Aorta (tissue), 5 donors: ENCODE measurements at places on chromosomes 12 and 14. TPM values are rescaled to one million over a fixed set of nuclear protein-coding genes. Genes with fewer than 3 reads are reported as not detected.

GRCh38 chr12:68911197-68911718 is 21.7 kb downstream of the CPM start:
- H3K4me3 ChIP-seq = no peak overlapping the region
- no peak for DNase-seq
- H3K4me1 ChIP-seq = peaks cover 5% of the 10 kb centered on the region
- no peaks in the 10 kb centered on the region for H3K36me3 ChIP-seq
- H3K27me3 ChIP-seq = no peaks in the 10 kb centered on the region

DNA sequence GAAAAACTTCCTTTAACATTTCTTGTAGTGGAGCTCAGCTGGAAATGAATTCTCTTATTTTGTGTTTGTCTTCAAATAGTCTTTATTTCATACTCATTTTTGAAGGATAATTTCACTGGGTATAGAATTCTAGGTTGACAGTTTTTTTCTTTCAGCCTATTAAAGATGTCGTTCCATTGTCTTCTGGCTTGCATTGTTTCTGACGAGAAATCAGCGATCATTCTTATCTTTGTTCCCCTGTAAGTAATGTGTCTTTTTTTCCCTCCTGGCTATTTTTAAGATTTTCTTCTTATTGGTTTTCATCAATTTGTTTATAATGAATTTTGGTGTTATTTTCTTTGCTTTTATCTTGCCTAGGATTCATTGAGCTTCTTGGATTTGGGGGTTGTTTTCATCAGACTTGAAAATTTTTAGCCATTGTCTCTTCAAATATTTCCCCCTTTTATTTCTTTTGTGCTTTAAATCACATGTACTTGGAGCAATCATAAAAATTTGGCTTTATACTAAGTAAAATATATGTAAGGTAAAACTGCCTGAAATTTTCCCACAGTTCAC is 89.4 kb downstream of the UNC79 start:
- no peaks in the 10 kb centered on the region for H3K27me3 ChIP-seq
- no peak overlapping the region for H3K27ac ChIP-seq
- no peak overlapping the region for H3K4me3 ChIP-seq

GRCh38 chr12:52649066-52649465 is 2.9 kb downstream of the KRT2 start:
- H3K4me3 ChIP-seq = no peak overlapping the region
- no peak for DNase-seq
- no peaks in the 10 kb centered on the region for H3K4me1 ChIP-seq
- no peak overlapping the region for H3K27ac ChIP-seq

DNA sequence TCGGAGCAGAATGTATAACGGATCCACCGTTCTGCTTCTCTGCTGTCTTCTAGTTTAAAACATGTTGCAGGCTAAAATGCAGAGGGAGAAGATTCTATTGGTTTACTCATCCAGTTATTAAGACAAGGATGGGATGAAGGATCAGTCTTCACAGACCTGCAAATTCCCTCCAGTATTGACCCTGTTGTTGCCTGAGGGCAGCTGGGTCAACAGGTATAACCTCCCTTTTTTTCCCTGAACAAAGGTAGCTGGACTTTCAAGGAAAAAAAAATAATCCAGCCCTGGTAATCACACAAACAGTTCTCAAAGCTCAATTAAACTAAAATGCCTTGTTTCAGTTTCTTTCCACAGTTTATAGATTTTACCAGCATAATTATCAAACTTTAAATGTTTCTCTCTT is 480.6 kb downstream of the ZFP36L1 start:
- no peaks in the 10 kb centered on the region for H3K4me1 ChIP-seq
- H3K36me3 ChIP-seq = no peaks in the 10 kb centered on the region
- no peak overlapping the region for H3K4me3 ChIP-seq
- no peaks in the 10 kb centered on the region for H3K27me3 ChIP-seq
- H3K27ac ChIP-seq = no peak overlapping the region

- no peaks in the 10 kb centered on the region for H3K4me1 ChIP-seq
- no peaks in the 10 kb centered on the region for H3K36me3 ChIP-seq
- DNase-seq = no peak
- H3K27ac ChIP-seq = no peak overlapping the region
Measured at GRCh38 chr14:42429401-42429800, 822.7 kb downstream of the LRFN5 start.

DNA sequence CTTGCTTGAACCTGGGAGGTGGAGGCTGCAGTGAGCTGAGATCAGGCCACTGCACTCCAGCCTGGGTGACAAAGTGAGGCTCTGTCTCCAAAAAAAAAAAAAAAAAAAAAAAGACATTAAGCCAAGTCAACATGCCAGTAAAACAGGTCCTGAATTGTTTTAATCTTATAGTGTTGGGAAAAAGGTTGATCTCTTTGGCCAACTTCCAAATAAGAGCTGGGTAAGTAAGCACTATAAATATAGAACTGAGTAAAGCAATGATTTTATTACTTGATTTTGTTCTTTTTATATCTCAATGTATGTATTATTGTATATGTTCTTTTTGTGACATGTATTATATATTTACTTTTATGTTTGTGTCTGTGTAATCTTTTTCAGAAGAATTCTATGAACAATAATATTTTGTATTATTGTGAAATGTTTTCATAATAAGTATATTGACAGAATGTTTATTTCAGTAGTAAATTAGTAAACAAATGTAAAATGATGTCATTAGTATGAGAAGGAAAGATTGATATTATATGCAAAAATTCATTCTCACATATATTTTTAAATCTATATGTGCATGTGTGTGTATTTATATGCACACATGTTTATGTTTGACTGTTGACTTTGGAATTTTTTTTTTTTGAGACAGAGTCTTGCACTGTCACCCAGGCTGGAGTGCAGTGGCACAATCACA is 9.6 kb upstream of the AKAP6 start:
- no peaks in the 10 kb centered on the region for H3K27me3 ChIP-seq
- no peak for DNase-seq
- H3K36me3 ChIP-seq = no peaks in the 10 kb centered on the region
- no peak overlapping the region for H3K27ac ChIP-seq
- H3K4me3 ChIP-seq = no peak overlapping the region

- no peaks in the 10 kb centered on the region for H3K27me3 ChIP-seq
- no peaks in the 10 kb centered on the region for H3K36me3 ChIP-seq
- no peaks in the 10 kb centered on the region for H3K4me1 ChIP-seq
- H3K27ac ChIP-seq = peak overlapping the region; percentile 91
- peak; percentile 91 for DNase-seq
Measured at GRCh38 chr12:49188201-49188915, 522 bp downstream of the TUBA1A start.

GRCh38 chr12:49537752-49538509 is 899 bp upstream of the KCNH3 start:
- H3K27ac ChIP-seq = no peak overlapping the region
- H3K4me3 ChIP-seq = peak overlapping the region; percentile 37
- H3K4me1 ChIP-seq = peaks cover 2% of the 10 kb centered on the region
- no peak for DNase-seq
- H3K27me3 ChIP-seq = no peaks in the 10 kb centered on the region

- DNase-seq = no peak
- H3K4me1 ChIP-seq = no peaks in the 10 kb centered on the region
- no peak overlapping the region for H3K27ac ChIP-seq
- H3K36me3 ChIP-seq = no peaks in the 10 kb centered on the region
- no peaks in the 10 kb centered on the region for H3K27me3 ChIP-seq
Measured at GRCh38 chr12:76310110-76310509, 38.1 kb downstream of the BBS10 start.

- H3K36me3 ChIP-seq = no peaks in the 10 kb centered on the region
- H3K4me1 ChIP-seq = no peaks in the 10 kb centered on the region
- DNase-seq = no peak
- H3K4me3 ChIP-seq = no peak overlapping the region
- no peak overlapping the region for H3K27ac ChIP-seq
- H3K27me3 ChIP-seq = no peaks in the 10 kb centered on the region
Measured at GRCh38 chr14:69351385-69351784, 46.7 kb downstream of the ERH start.

- peaks cover 2% of the 10 kb centered on the region for H3K36me3 ChIP-seq
- H3K4me3 ChIP-seq = no peak overlapping the region
- H3K27ac ChIP-seq = no peak overlapping the region
- H3K27me3 ChIP-seq = no peaks in the 10 kb centered on the region
- H3K4me1 ChIP-seq = no peaks in the 10 kb centered on the region
Measured at GRCh38 chr12:125263385-125263784, 198.2 kb downstream of the AACS start.

GRCh38 chr12:99917711-99918402 is 66.9 kb downstream of the ANKS1B start:
- H3K4me1 ChIP-seq = peaks cover 4% of the 10 kb centered on the region
- no peaks in the 10 kb centered on the region for H3K36me3 ChIP-seq
- no peak overlapping the region for H3K4me3 ChIP-seq
- H3K27ac ChIP-seq = peak overlapping the region; percentile 6

DNA sequence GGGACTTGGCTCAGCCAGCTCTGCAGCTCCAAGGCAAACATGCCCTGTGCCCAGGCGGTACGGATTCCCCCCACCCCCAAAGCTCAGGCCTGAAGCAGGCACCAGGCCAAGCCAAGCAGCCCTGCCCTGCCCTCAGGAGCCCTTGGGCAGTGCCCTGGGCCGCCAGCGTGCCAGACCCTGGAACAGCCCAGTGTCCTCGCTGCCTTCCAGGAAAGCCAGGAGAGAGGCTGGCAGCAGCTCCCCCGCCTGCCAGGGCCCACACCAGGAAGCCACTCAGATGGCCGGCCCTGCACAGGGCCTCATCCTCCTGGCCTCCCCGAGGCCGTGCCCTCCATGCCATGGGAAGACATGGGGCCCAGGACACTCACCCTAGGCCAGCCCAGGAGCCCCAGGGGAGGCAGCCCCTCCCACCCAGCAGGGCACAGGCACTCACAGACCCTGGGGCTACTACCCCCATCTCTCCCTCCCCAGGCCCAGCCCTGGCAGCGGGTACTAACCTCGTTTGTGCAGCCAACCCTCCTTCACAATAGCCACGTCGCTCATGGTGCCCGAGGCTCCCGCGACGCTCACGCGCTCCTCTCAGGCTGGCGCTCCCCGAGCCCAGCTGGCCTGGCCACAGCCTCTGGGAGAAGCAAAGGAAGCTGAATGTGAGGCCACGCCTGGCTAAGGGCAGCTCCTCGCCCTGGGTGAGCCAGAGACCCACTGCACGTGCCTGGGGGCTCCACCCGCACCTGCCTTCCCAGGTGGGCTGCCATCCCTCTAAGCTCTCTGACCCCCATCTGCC is 3.3 kb downstream of the AKT1 start:
- no peak for DNase-seq
- H3K27ac ChIP-seq = no peak overlapping the region
- H3K36me3 ChIP-seq = no peaks in the 10 kb centered on the region

- no peak for DNase-seq
- H3K27ac ChIP-seq = peak overlapping the region; percentile 76
- H3K36me3 ChIP-seq = no peaks in the 10 kb centered on the region
Measured at GRCh38 chr12:107091381-107091780, 2.0 kb downstream of the CRY1 start.

DNA sequence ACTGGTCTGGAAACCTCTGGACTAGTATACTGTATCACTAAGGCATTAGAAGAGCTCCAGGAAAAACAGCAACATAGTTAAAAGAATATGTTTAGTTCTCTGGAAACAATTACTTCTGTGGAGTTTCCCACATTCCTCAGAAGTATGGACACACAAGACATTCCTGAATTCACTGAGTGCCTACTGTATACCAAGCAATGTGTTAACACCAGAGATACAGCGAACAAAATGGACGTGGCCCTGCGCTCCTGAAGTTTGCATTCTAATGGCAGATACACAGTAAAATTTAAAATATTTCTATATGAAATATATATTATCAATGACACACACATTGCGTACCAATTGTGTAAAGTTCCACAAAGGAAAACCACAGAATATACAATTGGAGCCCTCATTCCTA is 1.1 kb downstream of the ANGEL1 start:
- no peak overlapping the region for H3K27ac ChIP-seq
- no peaks in the 10 kb centered on the region for H3K27me3 ChIP-seq
- no peaks in the 10 kb centered on the region for H3K4me1 ChIP-seq
- no peaks in the 10 kb centered on the region for H3K36me3 ChIP-seq
- no peak for DNase-seq

- no peaks in the 10 kb centered on the region for H3K27me3 ChIP-seq
- no peak overlapping the region for H3K4me3 ChIP-seq
- H3K27ac ChIP-seq = no peak overlapping the region
- no peak for DNase-seq
- H3K4me1 ChIP-seq = no peaks in the 10 kb centered on the region
Measured at GRCh38 chr12:50951112-50951511, 1.2 kb upstream of the HIGD1C start.

DNA sequence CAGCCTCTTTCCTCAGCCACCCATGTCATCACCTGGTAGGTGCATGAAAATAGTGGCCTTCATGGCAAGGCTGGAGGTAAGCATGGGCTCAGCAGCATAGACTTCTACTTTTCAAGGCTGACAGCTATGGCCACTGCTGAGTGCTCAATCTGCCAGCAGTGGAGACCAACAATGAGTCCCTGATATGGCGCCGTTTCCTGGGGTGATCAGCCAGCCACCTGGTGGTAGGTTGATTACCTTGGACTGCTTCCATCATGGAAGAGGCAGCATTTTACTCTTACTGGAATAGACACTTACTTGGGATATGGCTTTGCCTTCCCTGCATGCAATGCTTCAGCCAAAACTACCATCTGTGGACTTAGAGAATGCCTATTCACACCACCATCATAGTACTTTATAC is 39.5 kb upstream of the USP44 start:
- H3K4me1 ChIP-seq = no peaks in the 10 kb centered on the region
- no peaks in the 10 kb centered on the region for H3K27me3 ChIP-seq
- no peak overlapping the region for H3K27ac ChIP-seq
- H3K4me3 ChIP-seq = no peak overlapping the region
- H3K36me3 ChIP-seq = no peaks in the 10 kb centered on the region

The RBP5 gene
- 1.1 TPM for polyA plus RNA-seq

The REM2 gene
- polyA plus RNA-seq = not detected

The RAD9B gene
- not detected for polyA plus RNA-seq
